ENCODE measurements at places on chromosomes 7 and 10. TPM values are rescaled to one million over a fixed set of nuclear protein-coding genes. Genes with fewer than 3 reads are reported as not detected.

The OR2A2 gene
- not detected for total RNA-seq

The EXOC6 gene
- total RNA-seq: 7.0 TPM

The NPC1L1 gene
- not detected for total RNA-seq

The NUTM2E gene
- total RNA-seq: not detected

GRCh38 chr7:39838326-39838725 lies 111.7 kb upstream of the CDK13 start:
- DNase-seq: no peak

GRCh38 chr7:151960449-151960848 lies 4.2 kb downstream of the GALNTL5 start:
- DNase-seq: no peak

DNA sequence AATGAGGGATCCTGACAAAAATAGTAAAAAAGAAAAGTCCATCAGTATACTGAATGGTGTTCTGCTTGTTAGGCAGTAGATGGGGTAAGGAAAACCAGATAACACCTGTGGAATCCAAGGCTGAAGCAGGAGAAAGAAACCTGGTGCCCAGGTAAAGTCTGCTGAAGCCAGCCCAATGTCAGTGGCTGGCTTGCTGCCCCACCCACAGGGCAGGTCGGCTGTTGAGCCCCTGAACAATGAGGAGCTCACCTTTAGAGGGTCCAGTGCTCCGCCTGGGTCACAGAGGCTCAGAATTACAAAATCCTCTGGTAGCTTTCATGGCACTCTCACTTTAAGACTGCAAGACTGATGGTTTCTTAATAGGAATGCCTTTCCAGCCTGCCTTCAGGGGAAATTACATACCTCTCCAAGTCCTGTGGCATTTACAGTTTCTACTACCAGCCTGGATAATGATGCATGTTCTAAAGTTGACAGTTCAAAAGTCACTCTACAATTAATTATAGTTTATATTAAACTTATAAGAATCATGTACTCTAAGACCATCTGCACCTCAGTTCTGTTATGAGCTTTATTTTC lies 23.8 kb downstream of the DHX32 start:
- DNase-seq: no peak

GRCh38 chr7:47536661-47537611 lies 45.0 kb downstream of the TNS3 start:
- peak; percentile 77 for DNase-seq

All from right atrium auricular region (tissue), 2 donors.